Gastrocnemius medialis (tissue), 4 donors: ENCODE measurements at places on chromosomes 3 and 15.

DNA sequence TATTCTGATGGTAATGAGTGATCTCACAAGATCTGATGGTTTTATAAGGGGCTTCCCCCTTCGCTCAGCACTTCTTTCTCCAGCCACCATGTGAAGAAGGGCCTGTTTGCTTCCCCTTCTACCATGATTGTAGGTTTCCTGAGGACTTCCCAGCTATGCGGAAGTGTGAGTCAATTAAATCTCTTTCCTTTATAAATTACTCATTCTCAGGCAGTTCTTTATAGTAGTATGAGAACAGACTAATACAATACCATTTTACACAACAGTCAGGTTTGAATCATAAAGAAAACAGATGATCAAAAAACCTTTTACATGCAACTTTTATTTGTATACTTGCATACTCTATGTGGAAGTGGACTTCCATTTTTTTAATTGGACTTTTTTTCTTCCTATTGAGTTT lies 46.7 kb upstream of the CBLB start:
- DNase-seq = no peak

- no peak for DNase-seq
Measured at GRCh38 chr3:1855841-1856240, 242.8 kb upstream of the CNTN4 start.

GRCh38 chr3:162072656-162073164 lies 576.1 kb downstream of the OTOL1 start:
- DNase-seq = no peak

GRCh38 chr15:41567862-41568261 lies 8.8 kb downstream of the TYRO3 start:
- no peak for DNase-seq

GRCh38 chr3:154129625-154130024 lies 8.4 kb downstream of the ARHGEF26 start:
- DNase-seq = no peak

- no peak for DNase-seq
Measured at GRCh38 chr15:53841651-53842050, 82.2 kb upstream of the WDR72 start.

DNA sequence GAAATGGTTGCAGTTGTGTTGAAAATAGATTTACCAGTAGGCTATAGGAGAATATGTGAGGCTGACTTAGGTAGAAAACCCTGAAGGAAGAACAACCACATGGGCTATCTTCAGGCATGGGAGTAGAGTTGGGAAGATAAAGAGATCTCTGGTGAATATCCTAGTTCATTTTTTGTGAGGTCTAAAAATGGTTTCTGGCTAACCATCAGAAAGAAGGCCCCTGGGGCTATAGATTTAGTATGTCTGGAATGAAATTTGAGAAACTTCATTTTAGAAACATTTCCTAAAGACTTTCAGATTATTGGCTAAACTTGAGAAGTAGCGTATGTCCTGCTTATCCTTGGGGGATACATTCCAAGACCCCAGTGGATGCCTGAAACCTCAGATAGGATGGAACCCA lies 148.2 kb downstream of the NAALADL2 start:
- DNase-seq = no peak

DNA sequence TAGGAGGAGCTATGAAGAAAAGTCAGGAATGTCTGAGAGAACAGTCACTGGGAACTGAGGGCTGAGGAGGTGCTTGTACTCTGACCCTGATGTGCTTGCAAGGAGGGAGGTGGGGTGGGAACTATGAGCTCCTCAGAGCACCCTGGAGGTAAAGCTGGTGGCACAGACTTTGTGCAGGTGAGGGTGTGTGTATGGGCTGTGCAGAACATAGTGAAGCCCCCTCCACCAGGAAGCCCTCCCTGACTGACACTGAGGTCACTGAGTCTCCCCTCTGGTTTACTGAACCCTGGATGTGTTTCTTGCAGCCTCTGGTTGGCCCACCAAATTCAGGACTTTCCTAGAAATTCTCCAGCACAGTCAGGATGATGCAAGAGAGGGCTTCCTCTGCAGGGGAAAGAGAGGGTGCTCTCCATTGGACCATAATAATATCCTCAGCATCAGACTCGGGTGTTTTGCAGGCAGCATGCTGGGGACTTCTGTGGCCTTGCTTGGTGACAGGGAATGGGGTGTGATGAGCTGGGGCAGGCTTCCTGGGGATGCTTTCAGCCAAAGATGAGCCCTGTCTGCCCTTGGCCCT lies 1.5 kb upstream of the ISLR start:
- DNase-seq = no peak

GRCh38 chr3:130904491-130904890 lies 10.6 kb downstream of the ATP2C1 start:
- no peak for DNase-seq

DNA sequence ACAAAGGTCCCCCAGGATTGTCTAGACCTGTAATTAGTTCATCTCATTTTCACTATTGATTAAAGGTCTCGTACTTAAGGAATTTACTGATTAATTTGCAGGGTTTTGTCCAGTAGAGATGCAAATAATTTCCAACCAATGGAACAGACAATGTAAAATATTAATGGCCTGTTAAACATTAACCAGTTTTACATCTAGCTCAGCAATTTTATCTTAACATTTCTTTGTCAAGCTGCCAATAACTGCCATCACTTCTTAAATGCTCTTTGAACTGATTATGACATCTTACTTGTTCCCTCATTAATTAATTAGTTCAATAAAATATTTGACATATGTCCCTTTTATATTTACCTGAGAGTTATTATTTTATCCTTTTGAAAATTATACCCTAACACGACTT lies 9.4 kb upstream of the STRIT1 start:
- DNase-seq = no peak

GRCh38 chr3:32309654-32310242 lies 71.3 kb downstream of the CMTM8 start:
- no peak for DNase-seq

DNA sequence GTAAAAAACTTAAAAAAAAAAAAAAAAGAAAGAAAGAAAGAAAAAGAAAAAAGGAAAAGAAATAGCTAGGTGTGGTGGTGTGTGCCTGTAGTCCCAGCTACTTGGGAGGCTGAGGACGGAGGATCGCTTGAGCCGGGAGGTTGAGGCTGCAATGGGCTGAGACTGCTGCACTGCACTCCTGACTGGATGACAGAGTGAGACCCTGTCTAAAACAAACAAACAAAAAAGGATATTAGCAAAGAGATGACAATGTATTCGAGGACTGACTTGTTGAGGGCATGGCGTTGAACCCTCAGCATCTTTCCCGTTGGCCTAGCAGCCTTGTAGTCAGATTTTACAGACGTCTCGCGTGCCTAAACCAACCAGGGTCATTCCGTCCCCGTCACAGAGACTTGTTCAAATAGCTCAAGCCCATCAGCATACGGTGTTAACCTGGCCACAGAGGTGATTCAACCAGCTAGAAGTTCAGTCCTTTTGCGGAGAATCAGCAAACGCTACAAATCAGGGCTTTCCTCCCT lies 528 bp upstream of the NIT2 start:
- no peak for DNase-seq

- no peak for DNase-seq
Measured at GRCh38 chr15:42036966-42037365, 16.1 kb upstream of the PLA2G4E start.

- DNase-seq = no peak
Measured at GRCh38 chr15:48644827-48645557, 517 bp downstream of the FBN1 start.

DNA sequence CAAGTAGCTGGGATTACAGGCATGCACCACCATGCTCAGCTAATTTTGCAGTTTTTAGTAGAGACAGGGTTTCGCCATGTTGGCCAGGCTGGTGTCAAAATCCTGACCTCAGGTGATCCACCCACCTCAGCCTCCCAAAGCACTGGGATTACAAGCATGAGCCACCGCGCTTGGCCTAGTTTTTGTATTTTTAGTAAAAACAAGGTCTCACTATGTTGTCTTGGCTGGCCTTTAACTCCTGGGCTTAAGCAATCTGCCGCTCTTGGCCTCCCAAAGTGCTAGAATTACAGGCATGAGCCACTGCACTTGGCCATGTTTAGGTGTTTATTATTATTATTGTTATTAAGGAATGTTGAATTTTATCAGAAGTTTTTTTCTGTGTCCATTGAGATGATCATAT lies 14.7 kb downstream of the IL16 start:
- DNase-seq = no peak

DNA sequence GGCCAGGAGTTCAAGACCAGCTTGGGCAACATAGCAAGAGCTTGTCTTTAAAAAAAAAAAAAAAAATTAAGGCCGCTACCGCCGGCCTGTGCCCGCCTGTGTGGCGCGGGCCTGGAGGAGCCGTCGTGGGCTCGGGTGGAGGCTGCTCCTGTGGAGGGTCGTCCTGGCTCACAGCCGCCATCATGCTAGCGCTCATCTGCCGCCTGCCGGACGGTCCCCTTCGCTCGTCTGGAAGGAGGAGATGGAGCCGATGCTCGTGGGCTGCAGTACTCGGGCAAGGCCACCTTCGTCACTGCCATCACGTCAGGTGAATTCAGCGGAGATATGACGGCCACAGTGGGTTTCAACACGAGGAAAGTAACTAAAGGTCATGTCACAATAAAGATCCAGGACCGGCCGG lies 37.4 kb downstream of the TFRC start:
- no peak for DNase-seq

DNA sequence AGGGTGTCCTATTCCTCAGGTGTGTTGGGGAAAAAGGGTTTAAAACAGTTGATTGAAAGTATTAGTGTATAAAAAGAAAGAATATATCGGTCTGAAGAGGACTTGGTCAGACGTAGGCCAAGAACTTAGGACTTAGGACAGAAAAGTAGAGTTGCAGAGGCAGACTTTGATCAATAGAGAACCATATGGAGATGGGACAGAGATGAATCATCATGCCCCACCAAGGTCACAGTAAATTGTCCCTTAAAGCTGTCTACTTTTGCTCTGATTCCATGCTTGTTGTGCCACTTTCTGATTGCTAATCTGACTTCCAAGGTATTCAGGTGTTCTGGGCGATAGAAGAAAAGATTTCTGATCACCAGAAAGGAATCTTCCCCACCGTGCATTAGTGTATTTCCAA lies 52.9 kb upstream of the ZDHHC23 start:
- DNase-seq = no peak

DNA sequence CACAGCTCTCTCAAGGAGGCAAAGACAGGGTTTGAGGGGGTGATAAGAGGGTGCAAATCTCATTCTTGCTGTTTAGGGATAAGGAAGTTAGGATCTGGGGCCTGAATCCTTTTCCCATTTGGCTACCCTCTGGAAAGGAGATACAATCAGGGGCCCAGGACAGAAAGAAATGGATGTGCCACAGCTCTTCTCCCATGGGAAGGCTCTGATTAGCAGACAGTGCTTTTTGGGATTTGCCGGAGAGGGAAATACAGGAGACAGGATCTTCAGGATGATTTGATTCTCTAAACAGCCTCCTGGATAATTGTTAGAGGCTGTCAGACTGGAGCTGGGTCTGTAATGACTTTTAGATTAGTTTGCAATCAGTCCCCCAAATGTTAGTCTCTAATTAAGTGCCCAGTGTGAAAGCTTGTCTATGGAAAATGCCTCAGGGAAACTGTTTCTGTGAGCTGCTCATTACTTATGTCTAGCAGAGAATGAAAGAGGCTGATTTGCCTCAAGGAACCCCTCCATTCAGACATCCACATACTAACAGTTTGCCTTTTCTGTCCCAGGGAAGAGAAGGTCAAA lies 67.6 kb downstream of the COL6A5 start:
- DNase-seq = no peak

GRCh38 chr3:187777331-187777941 lies 32.2 kb upstream of the BCL6 start:
- no peak for DNase-seq

DNA sequence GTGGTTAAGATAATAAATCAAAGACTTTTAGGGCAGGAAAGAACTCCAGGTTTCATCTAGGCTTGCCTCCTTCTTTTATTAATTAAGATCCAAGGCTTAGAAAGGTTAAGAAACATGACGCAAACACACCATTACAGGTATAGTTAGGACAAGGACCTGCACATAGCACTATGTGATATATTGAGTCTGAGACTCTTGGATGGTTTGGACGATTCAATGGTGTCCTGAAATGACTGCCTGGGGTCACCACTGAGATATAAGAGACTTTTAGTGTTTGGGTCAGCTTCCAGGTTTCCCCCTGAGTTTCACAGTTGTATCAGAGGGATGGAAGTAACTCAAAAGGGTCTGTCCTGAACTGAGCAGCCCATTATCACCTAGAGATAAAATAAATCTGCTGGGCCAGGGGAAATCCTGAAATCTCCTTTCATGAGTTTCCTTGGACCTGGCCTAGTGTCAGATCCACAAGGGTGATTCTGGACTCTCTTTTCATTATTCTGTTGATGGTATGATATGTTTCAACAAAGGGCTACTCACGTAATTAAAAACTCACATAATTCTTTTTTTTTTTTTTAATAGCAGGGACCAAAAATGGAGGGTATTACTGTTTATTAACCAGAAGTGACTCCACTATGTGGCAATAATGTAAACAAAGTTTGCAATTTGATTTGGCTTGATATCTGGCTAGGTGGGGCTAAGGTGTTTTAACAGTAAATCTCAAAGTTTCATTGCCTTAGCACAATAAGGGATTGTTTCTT lies 55.6 kb upstream of the ADGRG7 start:
- DNase-seq = no peak

DNA sequence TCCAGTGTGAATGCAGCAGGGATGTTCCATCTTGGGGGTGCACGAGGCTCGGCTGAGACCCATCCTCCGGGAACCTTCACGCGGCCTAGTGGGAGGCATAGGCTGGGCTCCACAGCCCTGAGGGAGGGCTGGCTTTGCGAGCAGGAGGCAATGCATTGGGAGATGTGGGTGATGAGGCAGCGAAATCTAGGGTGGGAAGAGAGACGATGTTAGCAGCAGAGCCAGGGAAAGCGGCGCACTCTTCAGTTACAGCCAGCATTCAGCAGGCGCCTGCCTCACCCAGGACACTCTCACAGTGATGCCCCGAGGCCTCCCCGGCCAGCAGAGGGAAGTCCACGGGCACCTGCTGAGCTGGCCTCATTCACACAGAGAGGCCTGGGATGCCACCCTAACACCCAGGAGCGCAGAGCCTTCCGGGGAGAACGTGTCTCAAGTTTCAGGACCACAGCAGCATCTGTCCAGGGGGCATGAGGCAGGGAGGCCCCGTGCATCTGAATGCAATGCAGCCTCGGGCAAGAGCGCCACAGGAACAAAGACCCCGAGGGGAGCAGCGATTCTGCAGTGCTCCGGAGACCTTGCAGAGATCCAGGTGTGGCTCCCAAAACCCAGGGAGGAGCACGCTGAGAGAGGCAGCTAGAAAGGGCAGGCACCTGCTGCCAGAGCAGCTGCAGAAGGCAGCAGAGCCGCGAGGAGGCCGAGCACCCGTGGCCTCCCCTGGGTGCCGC lies 102.4 kb downstream of the NUP210 start:
- DNase-seq = no peak

- no peak for DNase-seq
Measured at GRCh38 chr3:172568701-172569100, 45.5 kb upstream of the TNFSF10 start.
